Activated CD4-positive, CD25-positive, alpha-beta regulatory T cell treated with anti-CD3 and anti-CD28 coated beads, Interleukin-2, amount 50 U/mL, for 72 hours (primary cell): ENCODE measurements at places on chromosomes 3 and 15.

- DNase-seq: no peak
These were observed 36.1 kb upstream of the MCF2L2 start for GRCh38 chr3:183464480-183464879.

- no peak for DNase-seq
These were observed 127.2 kb upstream of the IL12A start for GRCh38 chr3:159861369-159861987.

DNA sequence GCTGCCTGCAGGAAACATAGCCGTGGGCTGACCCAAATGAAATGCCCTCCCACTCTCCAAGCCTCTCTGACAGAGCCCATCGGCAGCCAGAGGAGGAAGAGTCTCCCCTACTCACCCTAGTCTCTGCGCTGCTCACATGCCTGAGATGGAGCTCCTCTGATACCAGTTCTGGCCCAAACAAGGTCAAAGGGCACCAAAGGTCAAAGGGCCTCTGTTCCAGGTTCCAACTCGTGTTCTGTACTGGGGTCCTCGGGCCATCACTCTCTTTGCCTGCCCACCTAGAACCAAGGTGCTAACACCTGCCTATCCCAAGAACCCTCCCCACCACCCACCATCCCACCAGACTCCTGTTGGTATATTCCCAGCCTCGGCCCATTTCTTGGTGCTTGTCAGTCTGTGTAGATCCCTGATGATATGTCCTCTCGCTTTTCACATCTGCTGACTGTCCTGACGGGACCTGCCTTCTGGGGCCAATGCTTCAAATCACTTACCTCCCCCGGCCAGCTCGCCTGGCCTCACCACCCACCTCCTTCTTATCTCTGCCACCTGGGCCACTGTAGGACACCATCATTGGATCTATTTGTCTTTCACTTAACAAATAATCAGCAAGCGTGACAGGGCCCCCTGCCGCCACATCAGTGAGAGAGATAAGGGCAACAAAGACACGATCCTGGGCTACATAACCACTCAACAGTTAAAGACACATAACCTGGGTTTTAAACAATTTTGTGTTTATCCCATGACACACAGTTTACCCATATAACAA is 90.4 kb downstream of the SRGAP3 start:
- no peak for DNase-seq

DNA sequence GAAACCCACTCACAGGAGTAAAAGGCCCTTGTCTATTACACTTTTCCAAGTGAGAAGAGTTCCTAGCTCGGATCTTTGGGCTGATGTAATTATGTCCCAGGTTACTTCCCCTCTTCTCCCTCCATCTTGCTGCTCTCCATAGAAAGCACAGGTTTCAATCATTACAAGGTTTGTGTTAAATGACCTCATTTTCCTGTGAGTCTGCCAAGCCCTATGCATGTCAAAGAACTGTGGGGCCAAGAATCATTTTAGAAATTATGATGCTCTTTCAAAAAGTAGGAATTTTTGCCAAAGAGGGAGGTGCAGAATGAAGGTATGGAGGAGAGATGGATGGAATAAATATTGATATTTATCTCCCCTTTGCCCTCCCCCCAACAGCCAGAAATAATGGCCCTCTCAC is 129.3 kb upstream of the TPM1 start:
- no peak for DNase-seq

DNA sequence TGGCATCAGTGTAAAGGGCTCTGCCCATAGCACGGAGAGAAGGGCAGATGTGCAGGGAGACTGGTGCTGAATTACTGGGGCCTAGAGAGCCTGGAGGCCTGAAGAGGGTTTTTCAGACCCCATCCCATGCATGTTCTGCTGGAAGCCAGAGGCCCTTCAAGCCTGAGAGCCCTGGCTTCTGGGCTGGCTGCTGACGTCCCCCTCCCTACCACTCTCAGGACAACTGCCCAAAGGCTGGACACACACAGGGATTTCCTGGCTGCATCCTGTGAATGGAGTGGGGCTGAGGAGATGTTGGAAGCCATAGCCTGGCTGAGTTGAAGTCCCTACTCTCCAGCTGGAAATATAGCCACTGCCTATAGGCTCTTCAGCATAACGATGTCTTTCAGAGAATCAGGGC is 16.9 kb upstream of the DOCK3 start:
- DNase-seq: no peak

DNA sequence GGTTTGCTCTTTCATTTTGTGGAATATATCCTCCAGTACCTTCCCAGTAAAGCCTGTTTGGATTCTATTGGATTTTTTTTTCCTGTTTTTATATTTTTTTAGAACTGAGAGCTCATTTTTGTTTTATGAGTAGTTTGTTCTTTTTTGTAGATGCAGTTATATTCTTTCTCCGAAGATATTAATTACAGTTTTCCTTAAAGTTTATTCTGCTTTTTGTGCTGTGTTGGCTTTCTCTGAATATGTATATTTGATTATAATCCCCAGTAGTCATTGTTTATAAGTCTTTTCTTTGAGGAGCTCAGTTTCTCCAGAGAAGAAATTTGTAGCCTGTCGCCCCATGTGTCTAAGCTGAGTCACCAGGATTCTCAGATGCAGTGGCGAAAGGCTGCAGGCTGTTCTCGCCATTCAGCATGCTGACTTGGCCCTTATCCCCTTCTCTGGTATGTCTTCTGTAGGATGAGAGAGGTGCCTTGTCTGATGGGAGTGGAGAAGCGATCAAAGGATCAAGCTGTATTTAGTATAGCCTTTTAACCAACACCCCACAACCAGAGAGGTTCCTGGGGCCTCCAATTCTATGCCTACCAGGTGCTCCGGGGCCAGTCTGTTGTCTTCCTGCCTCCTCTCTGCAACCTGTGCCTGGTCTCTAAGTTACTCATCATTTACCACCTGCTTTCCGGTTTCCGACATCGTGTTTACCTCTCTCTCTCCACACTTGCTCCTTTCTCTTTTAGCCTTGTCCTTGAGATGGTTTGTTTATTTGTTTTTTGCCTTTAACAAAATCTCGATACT is 31.7 kb upstream of the MFSD1 start:
- no peak for DNase-seq

DNA sequence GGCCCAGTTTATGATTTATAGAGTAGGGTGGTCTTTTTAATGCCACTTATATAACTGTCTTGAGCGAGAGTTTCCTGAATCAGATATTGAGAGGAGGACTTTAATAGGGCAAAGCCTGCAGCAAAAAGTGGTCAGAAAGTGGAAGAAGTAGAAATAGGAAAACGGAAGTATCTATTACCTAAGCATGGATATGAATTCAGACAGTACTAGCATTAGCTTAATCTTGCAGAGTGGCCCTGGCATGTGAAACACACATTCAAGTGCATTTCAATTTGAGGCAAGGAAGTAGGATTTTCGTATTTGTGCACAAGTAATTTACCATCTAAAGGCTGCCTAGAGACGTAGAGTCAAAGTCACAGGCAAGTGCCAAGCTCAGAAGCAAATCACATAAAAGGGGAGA is 622.3 kb downstream of the DIPK2A start:
- no peak for DNase-seq

GRCh38 chr3:61674596-61674995 is 113.2 kb downstream of the PTPRG start:
- DNase-seq: no peak

- no peak for DNase-seq
These were observed 67.6 kb downstream of the MITF start for GRCh38 chr3:69806735-69807438.

GRCh38 chr15:82314769-82315518 is 34.3 kb downstream of the GOLGA6L10 start:
- DNase-seq: no peak

GRCh38 chr3:153070511-153070868 is 91.5 kb upstream of the RAP2B start:
- no peak for DNase-seq
